Activated CD8-positive, alpha-beta memory T cell treated with anti-CD3 and anti-CD28 coated beads, Interleukin-2, amount 50 U/mL, for 4 hours (primary cell): ENCODE measurements at places on chromosomes 12 and 14.

- DNase-seq = no peak
Measured at GRCh38 chr14:23877538-23878180, 75.9 kb upstream of the DHRS4 start.

GRCh38 chr12:40117818-40118217 is 11.9 kb upstream of the SLC2A13 start:
- no peak for DNase-seq

GRCh38 chr12:89932954-89933353 is 224.3 kb upstream of the ATP2B1 start:
- DNase-seq = no peak

GRCh38 chr14:101824339-101824727 is 62.8 kb downstream of the PPP2R5C start:
- no peak for DNase-seq

- DNase-seq = no peak
Measured at GRCh38 chr14:58969951-58970751, 218.3 kb upstream of the DAAM1 start.

GRCh38 chr12:90829044-90829443 is 125.9 kb downstream of the CCER1 start:
- DNase-seq = no peak

- no peak for DNase-seq
Measured at GRCh38 chr14:105144026-105144665, 24.4 kb downstream of the JAG2 start.
